Stimulated activated CD8-positive, alpha-beta memory T cell treated with anti-CD3 and anti-CD28 coated beads, Interleukin-12 subunit alpha, Interleukin-12 subunit beta, amount 100 ng/mL, for 4 hours (primary cell): ENCODE measurements at places on chromosomes 3 and 15.

DNA sequence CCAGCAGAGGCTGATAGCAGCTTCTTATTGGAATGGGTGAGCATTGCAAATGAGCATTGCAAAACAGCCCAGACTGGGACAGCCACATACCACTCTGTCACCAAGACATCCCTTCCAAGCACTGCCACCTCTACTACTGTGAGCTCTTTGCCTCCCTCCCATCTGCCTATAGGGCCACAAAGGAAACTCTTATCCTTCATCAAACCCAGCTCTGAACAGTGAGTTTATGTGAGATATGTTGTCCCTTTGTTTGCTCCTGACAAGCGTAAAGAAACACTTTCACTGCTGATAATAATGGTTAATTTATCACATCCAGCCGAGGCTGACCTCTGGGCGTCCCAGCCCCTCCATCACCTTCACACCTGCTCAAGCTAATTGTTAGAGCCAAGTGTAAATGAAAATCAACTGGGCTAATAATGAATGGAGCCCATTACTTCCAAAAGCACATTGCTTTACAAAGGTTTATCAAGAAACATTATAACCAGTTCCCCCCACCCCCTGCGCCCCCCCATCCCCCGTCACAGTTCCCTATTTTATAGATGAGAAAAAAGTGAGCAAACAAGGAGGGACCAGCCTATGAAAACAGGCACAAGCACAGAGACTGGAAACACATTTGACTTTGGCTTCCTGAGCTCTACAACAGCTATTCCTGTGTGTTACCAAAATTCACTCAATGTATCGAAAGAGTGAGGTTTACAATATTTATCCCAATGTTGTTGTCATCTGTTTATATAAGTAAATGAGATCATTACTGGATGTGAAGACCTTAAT, 146.3 kb downstream of the ANXA2 start:
- DNase-seq, result no peak

DNA sequence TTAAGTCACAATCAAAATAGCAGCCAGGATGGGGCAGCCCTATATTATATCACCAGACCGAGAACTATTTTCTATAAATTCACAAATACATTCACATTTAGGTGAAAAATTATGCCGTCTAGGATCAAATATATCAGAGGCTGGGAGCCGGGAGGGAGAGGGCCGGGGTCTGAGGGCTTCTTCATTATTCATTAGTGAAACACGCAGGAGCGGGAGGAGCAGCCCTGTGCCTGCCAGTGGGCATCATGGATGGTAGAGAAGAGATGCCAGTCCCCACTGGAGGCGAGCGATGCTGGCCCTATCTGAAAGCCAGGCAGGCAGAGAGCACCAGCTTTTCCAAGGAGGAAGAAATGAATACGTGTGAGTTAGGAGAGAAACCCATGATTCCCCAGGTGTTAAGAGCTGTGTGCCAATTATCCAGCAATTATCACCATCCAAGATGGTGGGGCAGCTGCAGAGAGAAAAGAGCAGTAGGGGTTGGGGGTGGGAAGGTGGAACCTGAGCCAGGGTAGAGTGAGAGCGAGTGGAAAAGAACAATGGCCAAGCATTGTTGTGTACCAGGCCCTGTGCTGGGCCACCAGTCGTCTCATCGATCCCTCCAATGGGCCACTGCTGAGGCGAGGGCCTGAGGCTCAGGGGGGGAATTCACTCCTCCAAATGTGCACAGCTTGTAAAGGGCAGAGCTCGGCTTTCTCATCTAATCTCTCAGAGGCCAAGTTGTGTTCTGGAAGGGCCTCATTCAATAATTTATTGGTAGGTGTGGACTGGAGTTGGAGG, 261.3 kb upstream of the TLE3 start:
- no peak for DNase-seq

DNA sequence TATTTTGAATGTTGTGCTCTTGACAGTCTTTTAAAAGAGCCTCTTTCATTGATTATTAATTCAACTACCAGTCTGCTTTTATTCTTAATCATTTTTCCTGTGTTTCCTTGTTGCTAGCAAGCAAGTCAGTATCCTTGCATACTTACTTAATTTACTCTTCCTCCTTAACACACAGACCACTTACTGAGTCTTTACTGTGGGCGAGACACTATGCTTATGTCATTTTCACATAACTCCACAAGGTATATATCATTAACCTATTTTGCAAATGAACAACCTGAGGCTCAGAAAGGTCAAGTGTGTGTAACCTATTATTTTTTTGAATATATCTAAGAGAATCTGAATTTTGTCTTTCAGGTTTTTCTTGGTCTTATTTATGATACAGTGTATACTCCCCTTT, 130.9 kb downstream of the WDR76 start:
- DNase-seq, result no peak

- DNase-seq, result no peak
Observed at GRCh38 chr3:47103619-47104018, 60.3 kb downstream of the SETD2 start.

GRCh38 chr3:57164657-57165573, at the start of gene IL17RD:
IL17RD (minus strand) TSS chr3:57165353; CDS start chr3:57165286, 67 bp downstream.
- peak; percentile 25 for DNase-seq

DNA sequence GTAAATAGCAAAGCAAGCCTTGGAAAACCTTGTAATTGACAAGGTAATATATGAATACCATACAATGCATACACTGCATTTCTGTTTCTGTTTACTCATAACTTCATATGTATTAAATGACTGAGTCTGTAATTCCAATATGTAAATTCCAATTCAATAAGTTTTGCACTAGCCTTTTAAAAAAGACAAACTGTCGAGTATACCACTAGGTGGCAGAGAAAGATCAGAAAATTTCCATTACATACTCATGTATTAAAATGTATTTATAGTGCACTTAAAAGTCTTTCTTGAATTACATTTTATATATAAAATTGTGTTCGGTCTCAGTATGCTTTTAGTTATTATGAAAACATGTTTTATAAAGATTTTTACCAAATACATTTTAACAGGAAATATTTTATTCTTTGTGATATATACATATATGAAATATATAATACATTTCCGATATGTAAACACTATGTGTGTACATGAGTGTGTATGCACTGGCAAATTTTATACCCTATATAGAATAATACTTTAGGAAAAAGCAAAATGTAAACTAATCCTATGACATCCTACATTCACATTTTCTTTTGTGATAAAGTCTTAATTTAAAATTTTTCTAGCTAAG, 216.8 kb downstream of the VGLL3 start:
- DNase-seq, result no peak

DNA sequence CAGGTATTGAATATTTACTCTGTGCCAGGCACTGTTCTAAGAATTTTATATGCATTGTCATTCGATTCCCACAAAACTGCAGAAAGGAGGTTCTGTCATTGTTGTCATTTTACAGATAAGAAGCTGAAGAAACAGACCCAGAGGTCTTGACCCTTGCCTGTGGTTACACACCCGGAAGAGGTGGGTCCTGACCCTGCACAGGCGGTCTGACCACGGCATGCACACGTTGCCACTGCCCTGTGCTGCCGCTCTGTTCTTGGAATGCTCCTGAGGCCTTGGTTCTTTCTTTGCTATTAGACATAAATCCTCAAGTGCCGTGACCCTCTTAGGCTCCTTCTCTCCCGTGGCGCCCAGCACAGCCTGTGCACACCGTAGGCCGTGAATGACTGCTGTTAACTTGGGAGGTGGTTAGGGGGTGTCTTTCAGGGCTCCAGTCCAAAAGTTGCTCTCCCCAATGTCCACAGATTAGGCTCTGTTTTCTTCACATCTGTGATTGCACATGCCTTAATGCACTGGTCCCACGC, 74.1 kb upstream of the PLXNA1 start:
- DNase-seq, result no peak

DNA sequence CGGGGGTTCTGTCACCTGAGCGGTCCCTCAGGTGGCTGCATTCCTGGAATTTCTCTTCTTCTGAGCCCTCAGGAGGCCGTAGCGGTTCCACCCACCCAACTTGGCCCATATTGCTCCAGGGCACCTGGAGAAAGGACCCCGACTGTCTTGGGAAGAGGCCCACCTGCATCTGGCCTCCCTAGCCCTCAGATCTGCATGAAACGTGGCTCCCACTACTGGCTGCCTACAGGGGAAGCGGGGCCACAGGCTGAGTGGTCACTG, 9.9 kb upstream of the ANPEP start:
- no peak for DNase-seq
